RCC 7860 (cell line): ENCODE measurements at places on chromosomes 6 and 20.

- no peak for DNase-seq
These were observed 44.4 kb downstream of the CD2AP start for GRCh38 chr6:47521961-47522360.

DNA sequence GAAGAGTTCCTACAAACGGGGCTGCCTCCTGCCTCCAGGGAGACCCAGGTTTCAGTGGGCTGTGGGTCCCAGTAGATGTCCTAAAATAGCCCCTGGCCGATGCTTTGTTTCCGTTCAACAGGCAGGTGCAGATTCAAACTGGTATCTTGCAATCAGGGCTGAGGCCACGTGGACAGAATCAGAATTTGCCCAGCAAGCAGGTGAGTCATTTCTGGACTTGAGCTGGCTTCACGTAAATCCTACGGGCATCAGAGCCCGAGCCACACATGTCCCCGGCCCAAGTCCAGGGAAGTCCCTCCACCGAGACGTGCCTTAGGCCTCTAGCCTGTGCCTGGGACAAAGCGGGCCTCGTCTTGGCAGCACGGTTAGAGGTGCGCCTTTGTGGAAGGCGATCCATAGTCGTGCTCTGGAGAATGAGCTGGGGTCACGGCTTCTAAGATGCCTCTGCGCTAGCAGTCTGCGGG, 101.6 kb upstream of the FRMD1 start:
- no peak for DNase-seq

DNA sequence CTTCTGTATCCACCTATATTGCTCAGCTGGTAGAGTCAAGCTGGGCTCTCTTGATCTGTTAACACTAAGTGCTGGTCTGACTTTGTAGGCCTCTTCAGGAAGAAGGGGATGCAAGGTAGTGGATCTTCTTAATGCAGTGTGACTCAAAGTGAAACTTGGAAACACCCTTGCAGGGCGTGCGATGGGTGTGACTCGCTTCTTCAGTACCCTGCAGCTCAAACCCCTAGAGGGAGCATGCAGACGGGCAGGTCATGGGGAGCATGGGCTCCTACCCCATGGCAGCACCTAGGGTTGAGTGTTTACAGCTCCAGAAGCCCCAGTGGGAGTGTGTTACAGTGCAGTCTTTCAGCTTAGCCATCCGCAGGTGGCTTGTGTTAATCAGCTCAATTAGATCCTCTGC, 757 bp upstream of the SAMD3 start:
- DNase-seq = no peak

- no peak for DNase-seq
These were observed 3.2 kb downstream of the SLC17A9 start for GRCh38 chr20:62955519-62956386.
